ENCODE measurements at places on chromosomes 5 and 9. TPM values are rescaled to one million over a fixed set of nuclear protein-coding genes. Genes with fewer than 3 reads are reported as not detected.

WDR31 gene
- total RNA-seq = 5.1 TPM

GADD45G gene
- 28.4 TPM for total RNA-seq

ODF2 gene
- total RNA-seq = 65.8 TPM

CYLC2 gene
- not detected for total RNA-seq

STK32A gene
- total RNA-seq = 12.9 TPM

CD72 gene
- total RNA-seq = 3.2 TPM

PLAA gene
- total RNA-seq = 24.3 TPM

TYRP1 gene
- not detected for total RNA-seq

EDIL3 gene
- total RNA-seq = 5.5 TPM

SLC26A2 gene
- 31.0 TPM for total RNA-seq

GKAP1 gene
- 10.2 TPM for total RNA-seq

TRPM3 gene
- total RNA-seq = 18.7 TPM

PLAC8L1 gene
- not detected for total RNA-seq

DAB2IP gene
- total RNA-seq = 51.6 TPM

TAF1L gene
- 2.0 TPM for total RNA-seq

C5orf46 gene
- total RNA-seq = not detected

TAF11L10 gene
- not detected for total RNA-seq

HMCN2 gene
- total RNA-seq = 2.9 TPM

ASPN gene
- 0.68 TPM for total RNA-seq

EPB41L4A gene
- 23.0 TPM for total RNA-seq

VCAN gene
- 24.4 TPM for total RNA-seq

OSMR gene
- 14.3 TPM for total RNA-seq

SEC24A gene
- 15.5 TPM for total RNA-seq

LSM11 gene
- 8.1 TPM for total RNA-seq

PDE6A gene
- not detected for total RNA-seq

PKD2L2 gene
- not detected for total RNA-seq

TSPAN17 gene
- total RNA-seq = 38.1 TPM

KLHL3 gene
- total RNA-seq = 1.8 TPM

FGF10 gene
- 6.9 TPM for total RNA-seq

GAPVD1 gene
- total RNA-seq = 34.4 TPM

EGFLAM gene
- 4.1 TPM for total RNA-seq

SAXO1 gene
- total RNA-seq = 0.36 TPM

SLC25A51 gene
- total RNA-seq = 21.6 TPM

WNT8A gene
- not detected for total RNA-seq

BTNL3 gene
- 1.6 TPM for total RNA-seq

CDKN2AIPNL gene
- total RNA-seq = 41.3 TPM

LCN1 gene
- total RNA-seq = not detected

FBLL1 gene
- 4.0 TPM for total RNA-seq

ENHO gene
- total RNA-seq = 28.2 TPM

SGCD gene
- total RNA-seq = 3.2 TPM

CBY3 gene
- total RNA-seq = not detected

CCDC152 gene
- 1.8 TPM for total RNA-seq

OLFML2A gene
- 18.5 TPM for total RNA-seq

IRX1 gene
- total RNA-seq = 0.87 TPM

TRIP13 gene
- 11.9 TPM for total RNA-seq
